ENCODE measurements at places on chromosomes 2 and 18.
A peak's percentile ranks its signal among the peaks of the same experiment; 100 is the strongest.

DNA sequence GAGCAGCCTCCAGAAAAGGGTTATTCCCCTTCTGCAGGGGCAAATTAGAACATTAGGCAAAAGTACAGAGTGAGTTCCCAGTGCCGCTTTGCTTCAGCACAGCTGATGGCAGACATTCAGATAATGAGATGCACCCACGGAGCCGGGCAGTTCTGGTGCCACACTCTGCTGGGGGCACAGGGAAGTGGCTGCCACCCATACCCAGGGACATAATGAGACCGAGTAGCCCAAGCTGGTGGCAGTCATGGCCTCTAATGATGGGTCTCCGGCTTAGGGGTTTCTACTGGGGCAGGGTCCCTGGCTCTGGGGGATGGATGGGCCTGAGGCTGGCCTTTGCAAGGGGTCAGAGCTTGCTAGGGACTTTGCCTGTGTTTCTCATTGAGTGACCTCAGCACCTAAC lies 26.2 kb downstream of the GLI2 start:
- no peak for DNase-seq

DNA sequence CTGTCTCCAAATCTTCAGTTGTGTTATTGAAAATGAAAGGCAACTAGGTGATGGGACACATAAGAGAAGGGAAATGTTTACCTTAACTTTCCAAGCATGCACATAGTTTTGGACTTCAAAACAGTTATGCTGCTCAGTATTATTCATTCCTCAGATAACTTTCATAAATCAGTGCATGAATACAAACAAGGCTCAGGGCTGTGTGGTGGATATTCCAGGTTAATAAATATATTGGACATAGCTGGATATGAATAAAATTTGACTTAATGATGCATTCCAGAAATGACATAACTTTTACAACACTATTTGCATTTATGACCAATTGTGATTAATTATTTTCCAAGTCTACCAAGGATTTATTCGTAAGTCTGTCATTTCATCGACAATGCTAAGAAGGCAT lies 301.2 kb upstream of the ZNF804A start:
- no peak for DNase-seq

- no peak for DNase-seq
Observed at GRCh38 chr18:38250971-38251370, 685.4 kb upstream of the CELF4 start.

DNA sequence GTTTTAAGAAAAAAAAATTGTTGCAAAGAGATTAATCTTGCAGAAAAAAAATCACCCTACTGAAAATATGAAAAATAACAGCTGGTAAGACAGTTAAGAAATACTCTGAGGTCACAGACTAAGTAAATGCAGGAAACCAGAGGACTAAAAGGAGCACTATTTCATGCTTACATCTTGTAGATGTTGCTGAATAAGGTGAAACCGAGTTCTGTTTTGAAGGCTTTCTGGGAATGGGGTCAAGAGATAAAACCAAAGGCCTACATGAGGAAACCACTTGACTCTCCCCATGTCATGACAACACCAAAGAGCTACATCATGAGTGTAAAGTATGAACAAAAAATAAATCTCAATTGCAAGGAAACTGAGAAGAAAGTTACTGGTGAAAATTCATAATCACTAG lies 197.6 kb downstream of the LRP1B start:
- no peak for DNase-seq

DNA sequence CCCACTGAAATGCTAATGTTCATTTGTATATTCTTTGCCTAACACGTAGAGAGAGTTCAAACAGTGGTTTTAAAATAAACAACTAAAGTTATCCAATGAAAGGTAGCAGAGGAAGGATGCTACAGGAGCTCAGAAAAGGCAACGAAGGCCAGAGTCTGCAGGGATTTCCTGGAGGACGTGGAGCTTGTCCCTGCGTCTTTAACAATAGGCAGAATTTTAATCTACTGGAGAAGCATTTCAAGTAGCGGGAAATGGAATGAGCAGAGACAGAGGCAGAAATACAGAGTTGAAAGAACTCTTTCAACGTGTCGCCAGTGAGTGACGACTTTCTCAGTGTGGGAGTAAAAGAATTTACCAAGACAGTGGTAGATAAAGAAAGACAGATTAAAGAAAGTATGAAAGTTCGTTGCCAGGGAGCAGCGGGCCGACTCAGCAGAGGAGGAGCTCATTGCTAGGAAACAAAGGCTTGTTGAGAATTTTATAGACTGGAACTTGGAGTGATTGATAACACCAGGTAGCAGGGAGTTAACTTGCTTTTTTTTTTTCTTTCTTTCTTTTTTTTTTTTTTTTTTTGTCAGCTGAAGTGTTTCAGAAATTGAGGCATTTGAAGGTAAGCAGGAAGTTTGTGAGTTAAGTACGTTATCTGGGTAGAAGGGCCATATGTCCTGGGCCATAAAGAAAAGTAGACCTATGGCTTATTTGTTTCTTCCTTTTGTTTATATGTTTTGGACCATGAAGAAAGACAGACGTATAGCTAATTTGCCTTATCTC lies 625 bp upstream of the NBAS start:
- DNase-seq, result peak; percentile 6

- DNase-seq, result no peak
Observed at GRCh38 chr18:48939205-48940097, 11.3 kb downstream of the SMAD7 start.

GRCh38 chr2:46335391-46336282 lies 38.4 kb downstream of the EPAS1 start:
- DNase-seq, result no peak

DNA sequence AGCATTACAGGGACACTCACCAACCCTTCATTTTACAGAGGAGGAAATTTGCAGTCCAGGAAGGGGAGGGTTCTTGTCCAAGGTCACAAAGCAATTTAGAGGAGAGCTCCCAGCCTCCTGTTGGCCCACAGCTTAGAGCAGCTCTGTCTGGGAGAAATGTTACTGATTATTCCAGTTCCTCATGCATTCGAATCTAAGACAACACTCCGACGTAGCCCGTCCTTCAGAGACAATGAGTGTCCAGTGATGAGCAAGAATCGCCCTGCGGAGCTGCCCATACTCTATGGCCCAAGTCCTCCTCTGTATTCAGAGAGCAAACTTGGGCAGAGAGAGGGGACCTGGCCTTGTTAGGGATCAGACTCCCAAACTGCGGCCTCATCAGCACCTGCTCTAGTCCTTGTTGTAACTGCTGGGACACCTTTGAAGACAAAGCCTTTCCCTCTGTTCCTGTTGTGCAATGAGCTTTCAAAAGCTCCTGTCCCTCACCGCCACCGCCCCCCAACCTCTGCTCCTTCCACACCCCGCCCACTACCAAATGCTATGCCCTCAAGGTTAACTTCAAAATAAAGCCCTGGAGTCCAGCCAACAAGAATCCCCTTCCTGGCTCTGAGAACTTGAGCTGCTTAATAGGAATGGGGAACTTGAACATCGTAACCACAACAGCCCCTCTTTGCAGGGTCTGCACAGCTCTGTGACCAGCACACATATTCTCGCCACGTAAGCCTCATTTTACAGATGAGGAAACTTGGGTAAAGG lies 234.8 kb upstream of the SMAD2 start:
- DNase-seq, result no peak
